ENCODE measurements at places on chromosomes 13 and 19. TPM values are rescaled to one million over a fixed set of nuclear protein-coding genes. Genes with fewer than 3 reads are reported as not detected.

DNA sequence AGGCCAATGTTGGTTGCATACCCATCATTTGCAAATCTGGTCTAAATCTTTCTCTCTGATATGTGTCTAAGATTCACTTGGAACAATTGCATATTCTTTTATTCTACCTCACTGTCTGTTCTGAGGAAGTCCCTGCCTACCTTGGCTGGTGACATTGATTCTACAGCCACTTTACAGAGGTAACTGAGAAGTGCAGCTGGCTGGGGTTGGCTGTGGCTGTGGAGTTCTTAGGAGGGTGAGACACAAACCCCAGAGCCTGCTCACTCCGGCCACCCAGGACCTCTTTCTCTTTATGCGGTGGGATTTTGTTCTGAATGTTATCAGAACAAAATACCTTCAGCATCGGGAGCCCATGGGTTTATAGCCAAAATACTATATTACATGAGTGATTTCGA, 54.5 kb upstream of the IRS2 start:
- H3K27me3 ChIP-seq = no peaks in the 10 kb centered on the region
- H3K36me3 ChIP-seq = no peaks in the 10 kb centered on the region

DNA sequence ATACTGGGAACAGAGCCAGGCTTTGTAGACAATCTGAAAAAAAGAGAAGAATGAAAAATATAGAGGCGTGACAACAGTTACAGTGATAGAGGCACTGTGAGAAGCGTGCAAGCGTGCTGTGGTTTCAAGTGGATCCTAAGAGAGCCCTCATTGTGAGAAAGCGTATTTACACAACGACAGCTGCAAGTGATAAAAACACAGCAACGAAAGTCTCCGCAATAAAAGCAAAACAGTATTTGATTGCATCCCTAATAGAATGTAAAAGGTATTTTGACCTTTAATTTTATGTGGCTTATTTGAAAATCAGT, 642.7 kb upstream of the ARGLU1 start:
- no peak overlapping the region for H3K4me3 ChIP-seq
- no peak for DNase-seq
- H3K27ac ChIP-seq = no peak overlapping the region
- H3K36me3 ChIP-seq = no peaks in the 10 kb centered on the region

GRCh38 chr19:45765702-45766295, 3.3 kb downstream of the SIX5 start:
- no peak overlapping the region for H3K27ac ChIP-seq
- H3K36me3 ChIP-seq = no peaks in the 10 kb centered on the region
- DNase-seq = no peak
- peaks cover 4% of the 10 kb centered on the region for H3K4me1 ChIP-seq

DNA sequence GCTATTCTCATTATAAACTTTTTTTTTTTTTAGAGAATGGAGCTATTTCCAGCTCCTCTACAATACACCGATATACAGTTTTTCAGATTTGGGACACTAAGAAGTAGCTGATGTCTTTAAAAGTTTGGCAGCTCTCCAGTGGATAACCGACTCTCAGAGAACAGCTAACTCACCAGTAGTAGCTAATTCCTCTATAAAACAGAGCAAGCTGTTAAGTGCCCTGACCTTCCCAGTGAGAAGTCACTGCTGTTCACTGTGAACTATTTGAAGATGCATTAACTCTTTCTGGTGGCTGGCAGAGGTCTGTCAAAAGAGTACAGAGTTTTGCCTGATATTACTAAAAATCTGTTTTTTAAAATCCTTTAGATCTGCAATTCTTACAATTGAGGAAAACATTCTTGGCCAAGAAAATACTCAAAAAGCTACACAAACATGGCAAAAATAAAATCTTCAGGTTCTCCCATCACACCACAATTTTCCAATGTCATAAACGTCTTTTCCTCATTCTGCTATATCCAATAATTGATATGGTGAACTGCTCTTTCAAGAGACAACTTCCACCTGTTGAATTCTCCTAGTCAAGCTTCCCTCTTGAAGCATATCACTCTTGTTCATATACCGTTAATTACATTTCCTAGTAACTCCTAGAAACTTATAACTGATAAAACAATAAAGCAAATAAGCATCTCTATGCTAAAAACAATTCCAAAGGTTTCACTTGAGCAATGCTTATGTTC, 44.2 kb downstream of the TBC1D4 start:
- H3K27me3 ChIP-seq = no peaks in the 10 kb centered on the region
- no peak overlapping the region for H3K4me3 ChIP-seq
- no peak for DNase-seq
- no peaks in the 10 kb centered on the region for H3K4me1 ChIP-seq

The PSG2 gene
- total RNA-seq = not detected

DNA sequence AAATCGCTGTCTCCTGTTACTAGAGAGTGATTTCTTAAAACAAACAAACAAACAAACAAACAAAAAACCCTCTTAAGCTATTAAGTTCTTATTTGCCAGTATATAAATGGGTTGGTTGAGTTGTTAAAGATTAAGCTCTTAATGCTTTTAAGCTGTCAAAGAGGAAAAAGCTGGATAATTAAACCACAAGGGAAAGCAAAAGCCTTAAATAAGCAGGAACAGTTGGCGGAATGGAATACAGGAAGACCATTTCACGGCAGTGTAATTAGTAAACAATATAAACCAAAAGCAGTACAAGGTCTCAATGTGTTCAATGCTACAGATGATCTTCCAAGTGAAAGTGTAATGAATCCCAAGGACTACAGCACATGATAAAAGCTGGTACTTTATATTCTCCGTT, 32.2 kb upstream of the GGACT start:
- no peaks in the 10 kb centered on the region for H3K27me3 ChIP-seq
- H3K4me1 ChIP-seq = no peaks in the 10 kb centered on the region
- H3K4me3 ChIP-seq = no peak overlapping the region
- no peaks in the 10 kb centered on the region for H3K36me3 ChIP-seq
- no peak overlapping the region for H3K27ac ChIP-seq
